Fibroblast of skin of right quadriceps (primary cell): ENCODE measurements at places on chromosomes 7 and 10.
A peak's percentile ranks its signal among the peaks of the same experiment; 100 is the strongest.

DNA sequence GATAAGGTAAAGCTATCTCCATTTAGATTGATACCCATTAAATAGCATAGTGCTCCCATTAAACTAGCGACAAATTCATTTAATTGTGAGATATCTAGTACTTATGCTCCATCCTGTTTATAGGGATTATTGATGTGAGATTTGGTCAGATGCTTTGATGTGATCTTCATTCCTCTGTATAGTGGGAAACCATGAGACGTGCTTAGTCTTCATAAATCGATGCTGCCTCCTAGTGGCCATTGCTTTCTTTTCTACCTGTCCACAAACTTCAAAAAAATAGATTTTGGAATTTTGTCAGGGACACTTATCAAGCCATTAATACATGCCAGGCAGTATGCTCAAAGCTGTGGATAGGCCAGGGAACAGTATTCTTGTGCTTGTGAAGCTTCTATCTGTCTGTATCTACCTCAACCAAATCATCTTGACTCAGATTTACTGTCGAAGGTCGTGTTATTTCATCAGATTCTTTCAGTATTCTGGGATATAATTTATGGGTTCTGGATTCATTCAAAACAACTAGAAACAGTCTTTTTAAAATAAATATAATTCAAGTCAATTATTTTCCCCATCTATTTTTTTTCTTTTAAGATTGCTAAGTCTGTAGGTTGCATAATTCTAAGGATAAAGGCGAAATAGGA lies 12.0 kb downstream of the LSM8 start:
- DNase-seq, result peak; percentile 34

- DNase-seq, result peak; percentile 38
Observed at GRCh38 chr7:75866489-75867389, 12.1 kb upstream of the RHBDD2 start.

- no peak for DNase-seq
Observed at GRCh38 chr7:127848241-127848640, 183.0 kb downstream of the LRRC4 start.

DNA sequence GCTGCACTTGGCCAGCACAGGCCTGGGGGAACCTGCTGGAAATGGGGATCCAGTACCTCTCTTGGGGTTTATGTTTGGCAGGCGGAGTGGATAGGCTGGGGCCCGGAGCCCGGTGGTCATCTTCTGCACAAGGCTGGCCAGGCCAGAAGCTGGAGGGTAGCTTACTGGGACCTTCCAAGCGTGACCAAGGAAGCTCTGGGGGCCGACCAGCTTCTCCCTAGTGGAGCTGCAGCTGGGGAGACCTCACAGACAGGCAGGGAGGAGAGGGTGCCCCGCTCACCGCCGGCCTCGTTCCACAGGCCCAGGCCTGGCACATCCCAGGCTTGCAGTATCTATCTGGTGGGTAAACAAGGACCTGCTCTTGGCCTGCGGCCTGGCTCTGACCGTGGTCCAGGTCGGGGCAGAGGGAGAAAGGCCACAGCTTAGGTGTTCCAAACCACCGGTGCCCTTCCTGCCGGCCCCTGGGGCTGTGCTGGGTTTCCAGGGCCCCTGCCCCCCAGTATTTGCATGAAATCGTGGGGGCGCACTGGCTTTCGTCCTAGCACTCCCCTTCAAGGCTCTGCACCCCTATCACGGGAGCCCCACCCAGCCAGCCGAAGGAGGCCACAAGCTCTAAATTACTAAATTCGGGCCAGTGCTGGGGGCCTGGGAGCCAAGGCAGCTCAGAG lies 1.5 kb upstream of the ELFN1 start:
- no peak for DNase-seq

DNA sequence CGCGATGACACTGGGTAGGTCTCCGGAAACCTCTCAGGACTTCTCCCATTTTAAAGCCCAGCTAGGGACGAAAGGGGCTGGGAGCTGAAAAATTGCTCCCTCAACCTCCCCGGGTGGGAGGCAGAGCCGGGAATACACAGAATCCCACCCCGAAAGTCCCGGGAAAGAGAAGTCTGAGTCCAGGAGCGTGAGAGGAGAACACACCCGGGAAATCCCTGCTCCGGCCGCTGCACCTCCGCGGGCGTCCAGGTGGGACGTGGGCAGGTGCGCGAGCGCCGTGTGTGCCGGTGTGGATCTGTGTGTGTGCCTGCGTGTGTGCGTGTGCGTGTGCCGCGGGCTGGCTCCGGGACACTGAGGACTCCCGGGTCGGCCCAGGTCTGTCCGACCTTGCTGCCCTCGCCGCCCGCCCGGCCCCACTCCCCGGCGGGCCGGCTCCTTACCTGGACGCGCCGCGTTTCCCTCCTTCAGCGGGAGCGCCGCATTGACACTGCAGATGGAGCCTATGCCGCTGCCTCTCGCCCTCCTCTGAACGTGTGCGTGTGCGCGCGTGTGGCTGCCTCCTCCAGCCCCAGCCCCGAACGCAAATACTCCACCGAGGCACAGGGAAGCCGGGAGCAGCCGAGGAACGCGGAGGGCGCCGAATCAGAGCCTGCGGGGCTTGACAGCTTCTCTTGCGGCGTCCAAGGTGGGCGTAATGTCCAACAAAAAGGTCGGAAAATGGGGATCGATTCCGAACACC lies at the start of gene PLXNA4:
PLXNA4 (minus strand) TSS at position 489 of the 739 bp plus-strand sequence. CDS start 67,777 bp downstream, outside the sequence.
- DNase-seq, result no peak

- no peak for DNase-seq
Observed at GRCh38 chr7:108408296-108408991, 47.8 kb downstream of the NRCAM start.

DNA sequence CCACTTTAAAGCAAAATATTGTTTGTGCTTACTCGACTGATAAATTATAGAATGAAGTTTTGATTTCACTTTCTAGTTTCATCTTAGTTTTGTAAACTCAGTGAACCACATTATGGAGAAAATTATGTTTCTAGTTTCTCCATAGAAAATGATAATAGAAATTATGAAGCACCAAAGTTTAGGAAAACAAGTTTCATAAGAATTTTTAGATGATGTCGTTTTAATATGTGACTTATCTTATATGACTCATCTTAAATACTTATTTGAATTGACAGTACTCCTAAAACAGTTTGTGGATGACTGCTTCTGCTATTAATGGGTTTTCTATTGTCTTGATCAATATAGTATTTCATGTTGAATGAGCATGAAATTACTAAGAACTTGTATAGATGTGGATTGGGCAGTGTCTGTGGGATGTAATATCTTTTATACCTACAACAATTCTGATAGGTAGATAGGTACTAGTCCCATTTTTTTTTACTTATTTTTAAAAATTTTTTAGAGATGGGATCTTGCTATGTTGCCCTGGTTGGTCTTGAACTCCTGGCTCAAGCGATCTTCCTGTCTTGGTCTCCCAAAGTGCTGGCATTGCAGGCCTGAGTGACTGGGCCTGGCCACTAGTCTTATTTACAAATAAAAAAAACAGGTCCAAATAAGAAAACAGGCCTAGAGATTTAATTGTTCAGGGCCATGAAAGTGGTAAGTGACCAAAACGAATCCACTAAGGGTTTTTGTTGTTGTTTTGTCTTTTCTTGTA lies 3.7 kb downstream of the HBP1 start:
- no peak for DNase-seq

DNA sequence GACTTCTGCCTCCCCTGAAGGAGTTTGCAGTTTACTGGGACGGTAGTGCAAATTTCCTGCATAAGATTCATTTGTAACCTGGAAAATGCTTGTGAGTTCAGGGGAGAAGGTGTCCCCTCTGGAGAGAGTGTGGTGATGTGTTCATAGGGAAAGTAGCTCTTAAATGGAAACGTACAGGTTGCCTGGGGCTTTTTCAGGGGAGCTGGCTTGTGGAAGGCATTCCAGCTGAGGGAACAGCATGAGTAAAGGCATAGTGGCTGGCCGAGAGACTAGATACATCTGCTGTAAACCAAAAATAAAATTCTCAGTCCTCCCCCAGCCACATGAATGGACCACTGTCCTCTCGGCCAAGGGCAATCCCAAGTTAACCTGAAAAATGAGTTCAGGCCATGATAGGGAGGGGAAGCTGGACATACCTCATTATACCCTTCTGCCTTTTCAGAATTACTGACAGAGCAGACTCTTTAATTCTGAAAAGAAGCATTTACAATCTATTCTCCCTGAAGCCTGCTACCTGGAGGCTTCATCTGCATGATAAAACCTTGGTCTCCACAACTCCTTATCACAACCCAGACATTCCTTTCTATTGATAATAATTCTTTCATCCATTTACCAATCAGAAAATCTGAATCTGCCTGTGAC lies 123.7 kb downstream of the GALNT17 start:
- DNase-seq, result no peak

- no peak for DNase-seq
Observed at GRCh38 chr7:29359482-29360093, 165.0 kb downstream of the CHN2 start.

DNA sequence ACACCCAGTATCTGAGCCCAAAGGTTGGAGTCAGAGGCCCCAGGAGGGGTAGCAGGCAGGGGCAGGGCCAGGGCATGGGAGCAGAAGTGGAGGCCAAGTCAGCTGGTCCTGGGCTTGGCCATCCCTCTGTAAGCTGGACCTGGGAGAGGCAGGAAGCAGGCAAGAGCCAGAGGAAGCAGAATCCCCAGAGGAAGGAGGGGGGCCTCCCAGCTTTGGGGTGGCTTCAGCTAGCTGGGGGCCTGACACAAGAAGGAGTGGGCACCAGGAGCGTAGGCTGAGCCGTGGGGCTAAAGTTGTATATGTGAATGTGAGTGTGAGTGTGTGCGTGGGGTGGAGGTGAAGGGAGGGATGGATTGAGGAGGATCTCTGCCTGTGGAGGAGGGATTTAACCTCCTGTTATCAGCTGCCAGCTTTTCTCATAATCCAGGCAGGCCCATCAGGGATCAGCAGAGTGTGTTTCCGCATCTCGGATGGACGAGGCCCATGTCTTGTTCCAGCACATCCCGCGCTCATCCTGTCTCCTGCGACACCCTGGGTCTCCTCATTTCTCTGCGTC lies 54.0 kb downstream of the NEURL1 start:
- DNase-seq, result no peak

DNA sequence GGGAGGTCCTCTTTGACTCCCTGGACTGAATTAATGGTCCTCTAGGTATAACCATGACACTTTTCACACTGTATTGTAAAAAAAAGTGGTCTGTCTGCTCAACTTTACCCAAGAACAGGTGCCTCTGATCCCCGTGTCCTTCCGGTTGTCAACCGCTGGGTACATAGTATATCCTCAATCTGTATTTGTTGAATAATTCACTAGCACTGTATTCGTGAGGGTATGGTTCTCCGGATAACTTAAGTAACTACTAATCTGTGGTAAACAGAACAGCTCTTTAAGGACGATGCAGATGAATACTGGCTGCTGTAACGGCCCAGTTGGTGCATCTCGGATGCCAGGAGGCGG lies 472 bp upstream of the ADAM22 start:
- DNase-seq, result no peak

DNA sequence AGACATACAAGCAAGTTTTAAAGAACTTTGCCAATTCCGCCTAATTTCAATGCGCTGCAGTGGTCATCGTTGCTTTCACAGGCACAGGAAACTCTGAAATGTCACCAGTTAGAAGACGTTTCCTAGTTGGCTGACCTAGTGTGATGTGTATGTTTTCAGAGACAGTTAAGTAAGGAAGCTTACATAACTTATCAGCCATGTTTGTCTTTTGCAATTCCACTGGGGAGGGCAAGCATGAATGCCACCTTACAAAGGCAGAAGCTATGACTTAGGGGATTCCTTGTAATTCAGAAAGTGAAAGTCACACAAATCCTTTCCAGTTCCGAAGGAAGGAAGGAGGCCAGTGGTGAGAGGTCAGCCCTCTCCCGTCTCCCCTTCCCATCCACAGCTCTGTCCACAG lies 15.0 kb upstream of the NPS start:
- DNase-seq, result no peak

DNA sequence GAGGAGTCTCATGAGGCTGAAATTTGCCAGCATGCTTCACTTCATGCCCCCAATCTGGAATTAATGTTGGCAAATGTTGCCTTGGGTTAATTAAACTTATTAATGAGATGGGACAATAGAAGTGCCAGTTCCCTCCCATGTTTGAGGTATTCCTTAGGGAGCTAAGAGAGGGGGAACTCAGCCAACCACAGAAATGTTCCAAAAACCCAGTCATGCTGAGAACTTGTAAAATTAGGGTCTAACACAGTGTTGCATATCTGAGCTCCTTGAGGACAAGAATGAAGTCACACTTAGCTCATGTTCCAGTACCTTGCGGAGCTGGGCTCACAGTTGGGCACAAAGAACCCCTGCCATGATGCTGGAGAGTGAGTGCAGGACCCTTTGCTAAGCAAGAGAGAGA lies 89.4 kb downstream of the OAT start:
- DNase-seq, result no peak

DNA sequence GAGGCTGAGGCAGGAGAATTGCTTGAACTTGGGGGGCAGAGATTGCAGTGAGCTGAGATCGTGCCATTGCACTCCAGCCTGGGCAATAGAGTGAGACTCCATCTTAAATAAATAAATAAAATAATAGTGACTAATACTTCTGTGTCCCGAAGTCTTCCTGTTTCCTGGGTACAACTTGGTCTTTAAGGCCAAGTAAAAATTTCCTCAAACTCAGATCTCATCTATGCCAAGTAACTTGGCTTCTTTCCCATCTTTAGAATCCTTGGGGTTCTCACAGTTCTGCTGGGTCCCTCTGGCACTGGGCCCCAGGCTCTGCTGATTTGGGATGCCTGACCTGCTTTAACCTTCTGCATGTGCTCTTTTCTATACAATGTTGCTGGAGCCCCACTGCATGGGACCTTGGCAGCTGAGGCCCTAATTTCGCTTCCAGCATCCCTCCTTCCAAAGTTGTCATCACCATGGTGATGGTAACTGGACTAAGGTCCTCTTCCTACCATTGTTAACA lies 22.7 kb upstream of the AKR1B10 start:
- DNase-seq, result no peak

- DNase-seq, result peak; percentile 30
Observed at GRCh38 chr10:116274064-116274904, 1.3 kb upstream of the GFRA1 start.

DNA sequence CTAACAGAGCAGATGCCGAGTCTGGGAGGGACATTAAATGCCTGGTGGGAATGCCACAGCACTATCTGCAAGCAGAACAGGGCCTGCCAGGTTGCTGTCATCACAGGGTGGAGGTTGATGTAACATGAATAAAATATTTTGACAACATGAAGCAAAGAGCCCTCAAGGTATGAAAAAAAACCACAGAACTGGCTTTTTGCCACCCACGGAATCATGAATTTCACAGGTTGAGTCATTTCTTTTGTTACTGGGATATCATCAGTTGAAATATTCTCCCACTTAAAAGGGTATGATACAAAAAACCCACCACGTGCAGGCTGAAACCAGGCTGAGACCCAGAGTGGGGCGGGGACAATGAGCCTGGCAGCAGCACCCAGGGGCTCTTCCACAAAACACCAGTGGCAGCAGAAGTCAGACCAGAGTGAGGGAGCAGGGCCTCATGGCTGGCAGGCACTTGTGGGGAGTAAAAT lies 220.1 kb downstream of the TNS3 start:
- DNase-seq, result peak; percentile 95

GRCh38 chr7:105257338-105257737 lies 131.4 kb downstream of the SRPK2 start:
- DNase-seq, result no peak
